Hematopoietic multipotent progenitor cell treated with erythropoietin and hydrocortisone succinate and interleukin-3 and kit ligand, for 15 days (in vitro differentiated cells): ENCODE measurements at places on chromosomes 7 and 10.
A peak's percentile ranks its signal among the peaks of the same experiment; 100 is the strongest.

DNA sequence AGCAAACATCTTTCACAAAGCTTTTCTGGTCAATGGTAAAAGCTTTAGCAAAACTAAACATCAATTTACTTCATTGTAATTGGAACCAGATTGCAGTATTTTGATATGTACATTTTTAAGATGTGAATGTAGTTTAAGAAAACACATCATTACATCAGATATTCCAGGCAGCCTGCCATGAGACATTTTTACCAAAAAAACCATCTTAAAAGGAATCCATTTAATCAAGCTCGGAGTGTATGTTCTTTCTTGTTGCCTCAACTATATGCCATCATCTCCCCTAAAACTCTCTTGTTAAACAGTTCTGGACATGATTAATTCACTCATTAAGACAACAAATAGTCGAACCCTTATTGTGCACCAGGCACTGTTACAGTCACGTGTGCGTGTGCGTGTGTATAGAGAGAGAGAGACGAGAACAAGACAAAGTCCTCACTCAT lies 97.5 kb downstream of the UBE2H start:
- no peak for DNase-seq

- no peak for DNase-seq
These were observed 180.9 kb downstream of the PLXNA4 start for GRCh38 chr7:132395361-132395760.

DNA sequence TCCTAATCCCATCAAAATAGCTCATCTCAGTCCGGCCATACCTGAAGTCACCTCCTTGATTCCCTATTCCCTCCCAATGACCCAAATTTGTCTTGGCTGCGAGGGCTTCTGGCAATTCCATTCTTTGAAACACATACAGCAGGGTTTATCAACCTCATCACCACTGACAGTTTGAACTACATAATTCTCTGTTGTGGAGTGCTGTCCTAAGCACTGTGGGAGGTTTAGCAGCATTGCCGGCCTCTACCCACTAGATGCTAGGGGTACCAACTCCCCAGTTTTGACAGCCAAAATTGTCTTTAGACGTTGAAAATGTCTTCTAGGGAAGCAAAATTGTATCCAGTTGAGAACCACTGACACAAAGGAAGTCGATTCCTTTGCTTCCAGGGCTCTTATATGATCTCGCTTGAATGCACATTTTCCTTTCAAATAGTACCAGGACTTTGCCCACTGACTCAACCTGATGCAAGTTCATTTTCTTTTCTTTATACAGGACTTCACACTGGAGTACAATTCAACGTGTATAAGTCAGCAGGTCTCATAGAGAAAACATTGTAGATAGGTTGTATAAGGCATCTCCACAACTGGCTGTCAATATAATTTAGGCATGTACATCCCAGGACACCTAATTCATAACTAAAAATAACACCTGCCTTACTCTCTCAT lies 133.3 kb downstream of the STRA8 start:
- DNase-seq = no peak

DNA sequence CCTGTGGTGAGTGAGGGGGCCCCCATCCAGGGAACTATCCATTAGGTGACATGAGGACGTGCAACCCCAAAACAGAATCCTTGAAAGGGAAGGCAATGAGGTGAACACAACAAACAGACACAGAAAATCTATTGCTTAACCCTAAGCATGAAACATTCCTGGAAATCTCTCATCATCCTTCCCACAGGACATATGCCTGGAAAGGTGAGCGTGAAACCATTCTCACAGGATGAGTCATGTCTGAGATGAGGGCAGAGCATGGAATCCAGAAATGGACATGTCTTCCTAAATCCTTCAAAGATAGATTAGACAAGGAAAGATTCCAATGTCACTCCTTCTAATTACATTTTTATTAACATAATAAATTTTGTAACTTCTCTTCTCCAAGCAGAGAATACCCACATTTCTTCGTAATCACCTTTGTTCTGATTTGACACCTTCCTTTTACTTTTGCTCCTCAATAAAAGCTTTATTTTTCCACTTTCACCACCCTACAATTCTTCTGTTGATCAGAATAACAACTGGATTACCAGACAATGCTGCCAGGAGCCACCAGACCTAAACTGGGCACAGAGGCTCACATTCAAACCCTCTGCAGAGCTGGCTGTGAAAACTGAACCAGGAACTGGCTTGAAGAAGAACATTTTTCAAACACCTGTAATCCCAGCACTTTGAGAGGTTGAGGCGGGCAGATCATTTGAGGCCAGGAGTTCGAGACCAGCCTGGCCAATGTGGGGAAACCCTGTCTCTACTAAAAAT lies 67.2 kb downstream of the COBL start:
- DNase-seq = no peak

- DNase-seq = no peak
These were observed 115.4 kb downstream of the MDFIC start for GRCh38 chr7:115037128-115037802.

DNA sequence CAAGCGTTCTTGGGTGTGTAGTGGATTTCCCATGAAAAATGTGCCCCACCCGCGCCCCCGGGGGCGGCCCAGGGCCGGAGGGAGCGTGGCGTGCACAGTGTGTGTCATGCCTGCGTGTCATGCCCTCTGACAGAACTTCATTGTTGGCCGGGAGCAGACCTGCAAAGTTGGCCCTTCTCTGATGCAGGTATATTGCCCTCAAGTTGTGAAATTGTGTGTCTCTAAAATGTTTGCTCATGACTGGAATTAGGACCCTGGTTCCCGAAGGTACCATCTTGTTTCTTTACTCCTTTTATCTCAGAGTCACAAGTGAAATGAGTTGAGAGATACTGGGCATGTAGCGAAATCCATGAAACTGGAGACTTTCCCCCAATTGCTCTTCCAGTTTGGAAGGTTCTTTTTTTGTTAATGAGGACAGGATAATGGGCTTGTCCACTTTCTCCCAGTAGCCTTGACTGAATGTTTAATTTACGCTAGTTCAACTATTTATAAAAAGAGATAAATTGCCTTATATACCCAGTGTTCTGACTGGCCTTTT lies 26.2 kb downstream of the ADK start:
- peak; percentile 38 for DNase-seq

- no peak for DNase-seq
These were observed 37.6 kb downstream of the FHIP2A start for GRCh38 chr10:114859222-114859621.

DNA sequence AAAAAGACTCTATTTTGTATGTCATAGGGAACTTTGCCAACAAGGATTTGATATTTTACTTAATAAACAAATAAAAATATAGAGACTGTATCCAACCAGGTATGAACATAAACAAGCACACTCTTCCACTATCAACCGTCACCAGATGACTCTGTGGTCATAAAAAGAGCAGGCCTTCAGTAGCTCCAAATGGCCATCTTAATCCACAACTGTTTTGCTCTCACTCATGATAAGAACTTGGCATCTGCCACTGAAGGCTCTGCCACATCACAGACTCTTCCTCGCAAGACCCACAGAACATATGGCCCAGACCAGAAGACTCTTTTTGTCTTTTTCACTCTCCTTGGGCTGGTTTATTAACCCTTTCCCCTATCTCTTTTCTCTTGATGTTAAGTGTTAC lies 98.7 kb upstream of the POM121L12 start:
- no peak for DNase-seq
